ENCODE measurements at places on chromosomes 2 and 18. TPM values are rescaled to one million over a fixed set of nuclear protein-coding genes. Genes with fewer than 3 reads are reported as not detected.

DPP4 gene
- 28.1 TPM for total RNA-seq

KATNAL2 gene
- 8.0 TPM for total RNA-seq

OR6B3 gene
- total RNA-seq, result not detected

EFHD1 gene
- total RNA-seq, result 6.0 TPM

SAG gene
- total RNA-seq, result not detected

MARCO gene
- 1.1 TPM for total RNA-seq

PDCD1 gene
- total RNA-seq, result 1.5 TPM

AGXT gene
- 1.6 TPM for total RNA-seq

SPTBN1 gene
- 433 TPM for total RNA-seq

TMEM178A gene
- 2.7 TPM for total RNA-seq

CD207 gene
- 0.52 TPM for total RNA-seq

PKDCC gene
- total RNA-seq, result 128 TPM

CDCA7 gene
- 0.86 TPM for total RNA-seq

- DNase-seq, result no peak
These were observed 24.8 kb downstream of the SMAD4 start for GRCh38 chr18:51054764-51055163.

GRCh38 chr18:41719808-41720207 is 235.2 kb upstream of the PIK3C3 start:
- no peak for DNase-seq

- no peak for DNase-seq
These were observed 168.4 kb upstream of the THUMPD2 start for GRCh38 chr2:39947294-39948015.

DNA sequence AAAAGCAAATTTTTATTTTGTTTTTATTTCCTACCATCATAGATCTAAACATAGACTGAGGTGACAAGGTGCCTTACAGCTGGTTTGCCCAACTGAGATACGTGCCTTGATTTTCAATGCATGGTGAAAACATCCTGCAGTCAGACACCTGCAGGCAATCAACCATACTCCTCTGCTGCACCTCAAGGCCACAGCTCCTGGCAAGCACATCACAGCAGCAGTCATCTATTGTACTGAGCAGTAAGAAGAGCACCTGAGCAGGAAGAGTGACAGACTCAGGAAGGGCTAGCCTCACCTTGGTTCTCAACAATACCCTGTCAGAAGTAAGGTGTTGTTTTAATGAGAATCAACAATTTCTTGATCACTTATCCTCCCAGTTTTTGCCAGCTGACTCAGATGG is 1206.8 kb upstream of the NRXN1 start:
- no peak for DNase-seq

- DNase-seq, result no peak
These were observed 130.0 kb upstream of the GPC1 start for GRCh38 chr2:240305369-240305962.

- DNase-seq, result no peak
These were observed 205.5 kb downstream of the FBXO15 start for GRCh38 chr18:73942081-73942625.

DNA sequence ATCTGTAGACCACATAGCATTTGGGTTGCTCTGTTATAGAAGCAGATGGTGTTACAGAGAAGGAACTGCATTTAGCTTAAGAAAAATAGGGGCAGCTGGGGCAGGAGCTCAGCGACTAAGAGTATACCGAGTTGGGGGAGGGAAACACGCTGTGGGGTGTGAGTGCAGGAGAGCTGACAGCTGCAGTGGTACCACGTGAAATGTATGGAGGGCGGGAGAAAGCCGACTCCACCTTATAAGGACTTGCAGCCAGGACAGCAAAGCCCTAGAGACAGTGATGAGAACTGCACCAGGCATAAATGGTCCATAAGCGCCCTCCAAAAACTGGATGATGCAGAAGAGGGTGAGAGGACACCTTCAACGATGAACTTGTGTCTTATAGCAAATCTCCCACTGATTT is 237.6 kb downstream of the PRKCE start:
- no peak for DNase-seq

GRCh38 chr2:241579281-241579680 is 20.7 kb downstream of the BOK start:
- no peak for DNase-seq

- no peak for DNase-seq
These were observed 38.5 kb upstream of the TRIB2 start for GRCh38 chr2:12678186-12678585.

GRCh38 chr2:149861034-149861433 is 273.5 kb upstream of the MMADHC start:
- DNase-seq, result no peak

DNA sequence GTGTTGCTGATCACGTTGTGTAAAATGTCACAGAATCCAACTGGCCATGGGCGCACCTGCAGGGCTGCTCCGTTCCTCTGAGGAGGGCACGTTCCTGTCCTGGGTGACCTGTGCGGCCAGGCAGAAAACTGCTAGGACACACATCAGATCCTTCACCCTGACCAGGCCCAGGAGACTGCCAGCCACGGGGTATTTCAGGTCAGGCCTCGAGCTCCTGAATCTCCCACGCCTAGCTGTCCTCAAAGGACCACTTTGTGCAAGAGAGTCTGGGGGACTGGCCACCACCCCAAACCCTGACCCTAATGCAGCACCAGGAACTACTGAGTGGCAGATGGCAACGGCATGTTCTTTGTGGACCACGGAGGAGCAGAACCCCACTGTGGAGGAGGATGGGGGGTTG is 11.1 kb downstream of the PRLH start:
- no peak for DNase-seq

- no peak for DNase-seq
These were observed 4.5 kb upstream of the KIDINS220 start for GRCh38 chr2:8841932-8842331.

GRCh38 chr2:228657807-228658402 is 476.4 kb upstream of the SPHKAP start:
- no peak for DNase-seq

- DNase-seq, result no peak
These were observed 4.8 kb upstream of the PARD6G start for GRCh38 chr18:80252136-80252535.

DNA sequence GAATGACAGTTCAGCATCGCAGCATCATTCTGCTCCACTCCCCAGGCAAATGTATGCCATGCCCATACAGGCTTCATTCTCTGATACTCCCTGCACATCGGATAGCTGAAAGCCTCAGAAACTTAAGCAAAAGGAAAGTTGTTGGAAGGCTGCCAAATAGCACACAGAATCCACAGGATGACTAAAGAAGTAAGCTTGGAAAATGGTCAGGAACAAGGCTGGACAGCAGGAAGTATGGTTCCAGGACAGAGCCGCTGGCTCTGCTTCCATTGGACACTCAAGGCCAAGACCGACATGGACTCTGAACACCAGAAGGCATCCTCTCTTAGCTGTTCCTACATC is 256.5 kb downstream of the CDH20 start:
- no peak for DNase-seq

GRCh38 chr2:150127995-150128394 is 359.5 kb downstream of the RND3 start:
- no peak for DNase-seq

GRCh38 chr2:189952536-189953109 is 109.9 kb downstream of the MSTN start:
- DNase-seq, result no peak

- no peak for DNase-seq
These were observed 138.1 kb downstream of the B3GNT2 start for GRCh38 chr2:62334009-62334408.

GRCh38 chr18:63161032-63161760 is 158.4 kb downstream of the BCL2 start:
- DNase-seq, result no peak

GRCh38 chr18:74126684-74127655 is 20.7 kb downstream of the FBXO15 start:
- no peak for DNase-seq

- DNase-seq, result no peak
These were observed 247.8 kb downstream of the BCL2 start for GRCh38 chr18:63071701-63072141.

- DNase-seq, result no peak
These were observed 229.3 kb downstream of the RAB3GAP1 start for GRCh38 chr2:135281379-135281778.

DNA sequence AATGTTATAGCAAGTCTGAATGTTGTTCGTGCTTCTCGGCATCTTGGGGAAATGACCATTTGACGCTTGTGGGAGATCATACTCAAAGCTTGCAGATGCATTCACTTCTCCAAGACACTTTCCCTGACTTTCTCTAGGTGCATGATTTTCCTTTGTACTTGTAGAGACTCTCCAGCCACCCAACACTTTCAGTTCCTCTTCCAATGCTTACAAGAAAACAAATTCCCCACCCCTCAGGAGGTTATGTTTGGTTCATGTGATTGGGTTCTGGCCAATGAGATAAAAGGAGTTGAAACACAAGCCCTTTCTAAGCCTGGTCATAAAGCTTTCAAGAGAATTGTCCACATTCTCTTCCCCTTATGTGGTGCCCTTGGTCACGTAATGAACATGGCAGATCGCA is 156.3 kb downstream of the EPHA4 start:
- DNase-seq, result no peak

DNA sequence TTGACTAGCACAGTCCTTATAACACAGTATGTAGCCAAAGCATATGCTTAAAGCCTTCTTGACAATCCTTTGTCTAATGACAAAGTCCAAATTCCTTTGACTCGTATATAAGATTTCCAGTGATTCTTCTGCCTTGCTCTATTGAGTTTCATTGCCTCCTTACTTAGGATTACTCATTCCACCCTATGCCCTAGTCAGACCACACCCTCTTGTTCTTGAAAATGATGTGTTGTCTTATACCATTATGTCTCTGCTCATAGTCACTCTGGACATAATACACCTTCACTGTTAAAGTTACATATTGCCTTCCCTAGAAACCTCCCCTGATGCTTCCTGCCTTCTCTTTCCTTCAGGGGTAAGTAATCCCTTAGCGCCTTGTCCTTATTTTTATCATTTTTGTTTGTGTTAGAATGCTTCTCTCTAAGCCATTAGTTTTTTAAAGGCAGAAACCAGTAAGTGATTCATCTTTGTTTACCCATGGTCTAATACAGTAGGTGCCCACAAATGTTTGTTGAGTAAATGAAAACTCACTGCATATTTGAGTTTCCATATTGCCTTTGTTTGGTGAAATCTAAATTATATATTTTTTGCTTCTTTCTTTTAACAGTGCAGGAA is 19.3 kb downstream of the GPD2 start:
- no peak for DNase-seq

DNA sequence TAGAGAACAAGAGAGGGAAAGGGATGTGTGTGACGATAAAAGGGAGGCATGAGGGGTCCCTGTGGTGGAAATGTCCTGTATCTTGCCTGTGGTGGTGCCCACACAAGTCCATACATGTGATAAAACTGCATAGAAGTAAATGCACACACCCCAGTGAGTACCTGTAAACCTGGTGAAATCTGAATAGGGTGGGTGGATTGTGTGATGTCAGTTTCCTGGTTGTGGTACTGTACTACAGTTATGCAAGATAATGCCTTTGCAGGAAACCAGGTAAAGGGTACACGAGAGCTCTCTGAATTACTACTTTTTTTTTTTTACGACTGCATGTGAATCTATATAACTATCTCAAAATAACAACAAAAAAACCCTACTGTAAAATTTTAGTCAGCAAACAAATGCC is 22.1 kb downstream of the SERPINE2 start:
- DNase-seq, result no peak

GRCh38 chr2:129201696-129202095 is 777.8 kb upstream of the RAB6C start:
- DNase-seq, result no peak

DNA sequence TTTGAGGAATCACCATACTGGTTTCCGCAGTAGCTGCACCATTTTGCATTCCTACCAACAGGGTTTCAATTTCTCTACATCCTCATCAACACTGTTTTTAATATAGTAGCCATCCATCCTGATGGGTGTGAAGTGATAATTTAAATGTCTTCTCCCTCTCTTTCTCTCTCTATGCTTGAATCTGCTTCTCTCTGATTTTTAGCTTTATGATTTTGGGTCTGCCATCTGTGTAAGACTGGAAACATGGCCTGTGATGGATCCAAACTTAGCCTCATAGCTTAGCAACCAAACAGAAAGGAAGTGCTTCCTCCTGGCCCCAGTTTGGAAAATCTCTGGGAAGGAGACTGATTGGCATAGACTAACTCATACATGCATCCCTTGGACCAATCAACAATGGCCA is 33.7 kb upstream of the OSBPL6 start:
- no peak for DNase-seq

Measured in mucosa of gallbladder (tissue), 1 donor.